ENCODE measurements at places on chromosomes 5 and 9.

- no peak for DNase-seq
Observed at GRCh38 chr5:65821966-65822365, 100.0 kb downstream of the NLN start.

GRCh38 chr9:111828193-111828592 is 33.5 kb upstream of the SHOC1 start:
- DNase-seq, result no peak

GRCh38 chr5:180787711-180788431 is 14.7 kb downstream of the MGAT1 start:
- DNase-seq, result no peak

DNA sequence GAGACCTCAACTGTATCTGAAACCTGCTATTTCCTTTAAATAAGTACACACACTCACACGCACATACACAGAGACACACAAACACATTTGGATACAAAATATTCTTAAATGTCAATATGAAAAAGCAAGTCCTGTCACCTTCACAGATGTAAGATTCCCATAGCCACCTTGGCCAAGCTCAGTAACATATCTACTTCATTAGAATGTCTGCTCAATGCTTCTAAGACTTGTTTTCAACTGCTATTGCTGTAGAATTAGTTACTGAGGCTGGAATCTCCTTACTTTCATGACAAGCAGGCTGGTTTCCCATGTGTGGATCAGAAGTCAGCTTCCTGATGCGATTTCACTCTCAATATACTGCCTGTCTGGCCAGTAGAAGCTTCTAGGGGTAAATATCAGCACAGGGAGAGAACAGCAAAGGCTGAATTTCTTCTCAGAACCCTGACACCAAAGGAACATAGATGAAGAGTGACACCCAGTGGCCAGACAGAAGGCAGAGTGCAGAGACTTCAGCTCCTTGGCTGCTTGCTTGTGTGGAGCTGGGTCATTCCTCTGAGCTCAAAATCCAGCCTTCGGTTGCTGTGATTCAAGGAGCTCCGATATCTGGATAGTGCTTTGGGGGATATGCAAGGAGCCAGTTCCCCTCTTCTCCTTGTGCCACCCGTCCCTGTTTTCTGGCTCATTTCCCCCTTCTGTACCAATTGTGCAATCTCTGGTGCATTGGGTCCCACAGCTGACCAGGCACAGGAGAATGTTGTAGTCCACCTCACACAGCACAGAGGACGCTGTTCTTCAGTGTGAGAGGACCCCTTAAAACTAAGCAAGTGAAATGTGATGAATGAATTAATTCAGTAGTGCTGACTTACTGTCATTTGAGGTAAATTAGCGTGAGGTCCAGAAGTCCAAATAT is 26.6 kb upstream of the ABLIM3 start:
- peak; percentile 63 for DNase-seq

DNA sequence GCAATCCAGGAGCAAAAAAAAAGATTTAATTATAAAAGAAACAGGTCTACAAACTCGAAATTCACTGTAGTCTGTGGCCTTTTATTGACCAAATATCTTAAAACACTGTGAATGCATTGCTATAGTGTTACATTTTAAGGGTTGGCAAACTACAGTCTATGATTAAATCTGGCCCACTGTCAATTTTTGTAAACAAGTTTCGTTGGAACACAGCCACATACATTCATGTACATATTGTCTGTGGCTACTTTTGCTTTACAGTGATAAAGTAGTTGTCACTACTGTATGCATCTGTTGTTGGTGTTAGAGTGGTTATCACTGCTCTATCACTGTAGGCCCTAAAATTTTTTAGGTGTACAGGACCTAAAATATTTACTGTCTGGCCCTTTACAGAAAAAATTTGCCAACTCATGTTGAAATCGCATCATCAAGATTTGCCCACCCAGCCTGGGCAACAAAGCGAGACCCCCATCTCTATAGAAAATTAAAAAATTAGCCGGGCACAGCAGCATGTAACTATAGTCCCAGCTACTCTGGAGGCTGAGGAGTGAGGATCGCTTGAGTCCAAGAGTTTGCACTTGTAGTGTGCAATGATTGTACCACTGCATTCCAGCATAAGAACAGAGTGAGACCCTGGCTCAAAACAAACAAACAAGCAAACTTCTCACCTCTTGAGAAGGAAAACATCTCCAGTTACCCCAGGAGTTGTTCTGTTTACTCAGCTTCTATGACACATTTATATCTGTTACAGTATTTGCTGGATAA is 89.0 kb downstream of the ERBIN start:
- no peak for DNase-seq

GRCh38 chr5:53321073-53321472 is 159.4 kb upstream of the FST start:
- no peak for DNase-seq

- DNase-seq, result no peak
Observed at GRCh38 chr5:125564317-125564975, 818.0 kb upstream of the ZNF608 start.

DNA sequence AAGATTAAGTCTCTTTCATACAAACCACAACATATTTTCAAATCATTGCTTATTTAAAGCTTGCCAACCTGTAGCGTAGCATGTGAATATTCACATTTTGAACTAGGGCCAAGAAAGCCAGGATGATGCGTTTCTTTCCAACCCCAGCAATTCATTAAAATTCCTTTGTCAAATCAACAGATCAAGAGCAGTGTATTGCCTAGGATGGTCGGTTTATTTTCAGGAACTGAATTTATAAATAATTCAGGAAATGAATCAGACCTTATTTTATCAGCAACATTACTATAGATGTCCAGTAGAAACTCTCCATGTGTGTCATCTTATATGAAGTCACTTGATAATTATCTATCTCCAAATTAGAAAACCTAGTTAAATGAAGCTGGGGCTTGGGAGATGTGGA is 13.2 kb upstream of the AUH start:
- no peak for DNase-seq
